ENCODE measurements at places on chromosomes 5 and 9.

- no peak for DNase-seq
These were observed 27.4 kb downstream of the SNX30 start for GRCh38 chr9:112777914-112778313.

GRCh38 chr9:114246558-114246957, 76.3 kb upstream of the ORM1 start:
- no peak for DNase-seq

- DNase-seq = no peak
These were observed 1.7 kb downstream of the PCDHGA3 start for GRCh38 chr5:141345327-141345726.

- no peak for DNase-seq
These were observed 22.6 kb downstream of the FGF1 start for GRCh38 chr5:142663246-142663645.

- no peak for DNase-seq
These were observed 203.1 kb downstream of the BRINP1 start for GRCh38 chr9:119166096-119166495.

GRCh38 chr5:114702136-114702535, 340.3 kb downstream of the KCNN2 start:
- no peak for DNase-seq

GRCh38 chr5:74576941-74577456, 63.5 kb downstream of the ENC1 start:
- DNase-seq = no peak

- no peak for DNase-seq
These were observed 179.7 kb upstream of the ISL1 start for GRCh38 chr5:51203598-51203997.

DNA sequence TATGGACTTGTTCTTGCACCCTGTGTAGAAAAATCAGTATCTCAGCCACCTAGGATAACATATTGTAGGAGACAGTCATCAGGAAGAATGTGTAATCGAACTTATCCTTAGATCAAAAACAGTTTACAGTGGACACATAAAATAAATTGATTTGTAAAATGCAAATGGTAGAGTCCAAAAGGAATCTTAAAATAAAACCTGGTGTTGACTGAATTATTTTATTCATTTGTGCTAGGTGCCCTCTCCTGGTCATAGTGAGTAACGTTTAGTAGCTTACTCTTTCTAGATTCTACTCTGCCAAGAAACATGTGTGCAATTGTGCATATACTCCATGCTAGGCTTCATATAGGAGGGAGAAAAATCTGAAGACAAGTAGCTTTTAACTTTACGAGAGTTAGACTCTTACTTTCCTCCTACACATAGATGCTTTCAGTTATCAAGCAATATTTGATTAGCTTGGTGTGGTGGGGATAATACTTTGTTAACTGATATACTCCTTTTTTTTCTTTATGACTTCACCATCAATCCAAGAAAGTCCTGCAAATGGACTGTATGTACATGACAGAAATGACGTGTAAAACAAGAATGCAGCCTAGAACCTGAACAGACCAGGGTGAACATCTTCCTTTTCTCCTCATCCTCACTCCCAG, 23.7 kb upstream of the LOX start:
- DNase-seq = no peak

- DNase-seq = no peak
These were observed 236.5 kb upstream of the IL12B start for GRCh38 chr5:159566832-159567231.

DNA sequence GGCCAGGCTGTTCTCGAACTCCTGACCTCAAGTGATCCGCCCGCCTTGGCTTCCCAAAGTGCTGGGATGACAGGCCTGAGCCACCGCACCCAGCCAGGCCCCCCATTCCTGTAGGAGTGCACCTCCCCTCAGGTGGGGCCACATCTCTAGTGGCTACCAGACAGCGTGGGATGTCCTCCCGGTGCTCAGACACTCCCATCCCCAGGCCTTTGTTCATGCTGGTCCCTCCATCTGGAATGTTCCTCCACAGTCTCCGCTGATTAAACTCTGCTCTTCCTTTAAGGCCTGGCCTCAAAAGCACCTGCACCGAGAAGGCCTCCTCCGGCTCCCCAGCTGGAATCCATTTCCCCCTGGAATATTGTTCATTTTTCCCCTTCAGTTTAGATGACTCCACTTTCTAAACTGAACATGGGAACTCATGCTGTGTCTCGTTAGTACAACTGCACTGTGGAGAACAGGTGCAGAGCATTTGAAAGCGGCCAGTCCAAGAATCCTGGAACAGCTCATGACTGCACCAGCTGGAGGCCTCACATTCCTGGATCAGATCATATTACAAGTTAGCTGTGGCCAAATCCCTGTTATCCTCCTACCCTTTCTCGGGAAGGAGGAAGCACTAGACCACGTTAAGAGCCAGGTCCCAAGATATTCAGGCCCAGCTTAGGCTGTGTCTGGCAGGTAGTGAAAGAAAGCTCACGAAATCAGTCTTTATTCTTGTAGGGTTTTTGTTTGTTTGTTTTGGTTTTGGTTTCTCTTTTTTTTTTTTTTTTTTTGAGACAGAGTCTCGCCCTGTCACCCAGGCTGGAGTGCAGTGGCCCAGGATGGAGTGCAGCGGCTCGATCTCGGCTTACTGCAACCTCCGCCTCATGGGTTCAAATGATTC, 10.8 kb upstream of the PRRC2B start:
- DNase-seq = peak; percentile 85

GRCh38 chr5:116097301-116097700, 12.5 kb downstream of the COMMD10 start:
- no peak for DNase-seq

DNA sequence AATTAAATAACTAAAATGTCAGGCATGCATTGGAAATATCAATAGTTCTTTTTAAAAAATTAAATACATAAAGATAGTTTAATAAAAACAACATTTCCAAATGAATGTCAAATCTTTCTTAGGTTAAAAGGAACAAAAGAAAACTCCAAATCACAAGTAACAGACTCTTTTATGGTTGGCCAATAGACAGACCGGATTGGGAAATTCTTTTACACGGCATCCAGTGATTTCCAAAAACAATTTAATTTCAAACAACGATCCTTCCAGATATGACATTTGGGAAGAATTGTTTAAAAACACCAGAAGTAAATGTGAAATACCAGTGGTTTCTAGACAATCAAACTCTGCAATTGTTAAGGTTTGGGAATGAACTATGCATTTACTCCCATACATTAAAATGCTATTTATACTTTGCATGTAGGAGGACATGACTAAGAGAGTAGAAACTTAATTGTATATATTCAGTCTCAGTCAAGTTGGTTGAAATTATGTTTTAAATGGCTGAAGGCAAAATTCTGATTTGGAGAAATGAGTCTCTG, 32.8 kb downstream of the ZNF474 start:
- DNase-seq = no peak

- DNase-seq = peak; percentile 86
These were observed 389.1 kb downstream of the ENC1 start for GRCh38 chr5:74251141-74252035.
